ENCODE measurements at places on chromosomes 7 and 10.

DNA sequence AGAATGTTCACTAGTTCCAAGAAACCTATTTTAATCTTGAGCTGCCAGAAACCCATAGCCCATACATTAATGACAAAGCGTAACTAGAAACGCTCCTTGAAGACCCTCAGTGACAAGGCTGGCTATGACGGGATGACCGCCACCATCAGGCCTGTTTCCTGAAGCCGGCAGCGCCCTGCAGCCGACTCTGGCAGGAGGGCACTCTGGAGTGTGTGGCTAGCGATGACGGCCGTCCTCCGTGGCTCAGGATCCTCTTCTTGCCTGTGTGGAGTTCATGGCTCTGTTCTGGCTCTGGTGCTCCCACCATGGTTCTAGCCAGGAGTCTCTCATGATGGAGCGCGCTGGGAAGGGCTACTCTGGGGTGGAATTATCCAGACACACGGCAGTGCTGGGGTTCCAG, 224.1 kb downstream of the ADARB2 start:
- no peak for DNase-seq

DNA sequence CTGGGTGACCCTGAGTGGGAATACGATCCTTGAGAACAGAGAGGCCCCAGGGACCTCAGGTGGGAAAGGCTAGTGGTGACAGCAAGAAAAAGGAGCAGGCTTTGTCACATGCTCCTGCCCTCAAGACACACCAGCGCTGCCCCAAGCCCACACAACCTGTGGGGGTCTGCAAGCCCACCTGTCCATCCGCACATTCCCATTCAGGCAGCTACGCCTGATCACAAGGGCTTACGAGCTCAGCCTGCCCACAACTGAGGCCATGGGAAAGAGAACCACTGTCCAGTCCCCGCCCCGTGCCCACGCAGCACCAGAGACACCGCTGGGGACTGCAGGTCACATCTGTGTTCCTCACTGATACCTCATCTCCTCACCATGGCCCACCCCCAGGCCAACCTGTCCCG, 26.7 kb downstream of the EBF3 start:
- no peak for DNase-seq

GRCh38 chr7:112282476-112283188, 76.1 kb downstream of the ZNF277 start:
- DNase-seq: no peak

DNA sequence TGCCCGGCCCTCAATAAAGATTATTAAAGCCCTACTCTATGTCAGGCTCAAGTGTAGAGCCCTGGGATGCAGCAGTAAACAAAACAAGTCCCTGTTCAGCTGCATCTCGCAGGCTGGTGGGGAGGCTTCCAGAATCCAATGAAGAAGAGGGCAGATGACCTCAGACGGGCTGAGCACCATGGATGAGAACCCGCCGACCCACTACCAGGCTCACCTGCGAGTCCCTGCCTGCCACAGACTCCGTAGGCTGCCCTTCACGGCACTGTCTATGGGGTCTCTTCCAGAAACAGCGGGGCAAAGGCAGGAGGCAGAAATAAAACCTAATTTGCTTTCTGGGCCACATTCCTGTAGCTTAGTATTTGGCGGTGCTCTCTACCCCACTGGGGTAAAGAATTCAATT, 22.7 kb downstream of the CHST15 start:
- DNase-seq: no peak
